ENCODE measurements at places on chromosomes 3 and 15.

DNA sequence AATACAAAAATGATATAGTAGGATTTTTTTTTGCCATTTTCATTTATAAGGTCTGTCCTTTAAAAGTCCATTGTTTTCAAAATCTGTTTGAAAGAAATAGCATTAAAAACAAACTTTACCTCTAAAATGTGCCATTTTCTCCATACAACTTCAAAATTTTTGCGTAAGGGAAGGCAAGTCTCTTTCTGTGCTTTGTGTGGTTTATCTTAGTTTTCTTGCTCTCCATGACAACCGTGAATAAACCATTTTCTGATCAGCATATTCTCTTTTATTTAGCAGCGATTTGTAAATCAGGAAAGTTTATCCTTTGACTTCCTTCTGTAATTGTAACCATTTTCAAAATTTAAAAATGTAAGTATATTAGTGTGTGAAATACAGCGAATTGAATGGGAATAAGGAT, 147.9 kb upstream of the CGNL1 start:
- no peak for DNase-seq

DNA sequence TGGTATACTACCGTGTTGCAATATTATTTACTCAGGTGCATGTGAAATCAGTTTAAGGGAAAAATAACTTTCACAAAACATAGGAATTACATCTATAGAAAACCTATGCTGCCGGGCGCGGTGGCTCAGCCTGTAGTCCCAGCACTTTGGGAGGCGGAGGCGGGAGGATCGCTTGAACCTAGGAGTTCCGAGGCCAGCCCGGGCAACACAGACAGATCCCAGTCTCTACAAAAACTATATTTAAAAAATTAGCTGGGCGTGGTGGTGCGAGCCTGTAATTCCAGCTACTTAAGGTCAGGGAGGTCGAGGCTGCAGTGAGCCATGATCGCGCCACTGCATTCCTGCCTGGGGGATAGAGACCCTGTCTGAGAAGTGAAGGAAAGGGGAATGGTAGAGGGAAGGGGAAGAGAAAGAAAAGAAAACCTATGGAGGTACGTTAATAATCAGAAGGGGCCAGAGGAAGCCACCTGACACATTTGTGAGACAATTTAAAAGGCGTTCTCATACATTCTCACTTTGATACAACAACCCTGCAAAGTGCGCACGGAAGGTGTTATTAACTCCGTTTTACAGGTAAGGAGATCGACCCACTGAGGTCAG, 456 bp upstream of the TMEM62 start:
- DNase-seq, result no peak

GRCh38 chr15:52559575-52559974, 9.3 kb downstream of the ARPP19 start:
- no peak for DNase-seq

DNA sequence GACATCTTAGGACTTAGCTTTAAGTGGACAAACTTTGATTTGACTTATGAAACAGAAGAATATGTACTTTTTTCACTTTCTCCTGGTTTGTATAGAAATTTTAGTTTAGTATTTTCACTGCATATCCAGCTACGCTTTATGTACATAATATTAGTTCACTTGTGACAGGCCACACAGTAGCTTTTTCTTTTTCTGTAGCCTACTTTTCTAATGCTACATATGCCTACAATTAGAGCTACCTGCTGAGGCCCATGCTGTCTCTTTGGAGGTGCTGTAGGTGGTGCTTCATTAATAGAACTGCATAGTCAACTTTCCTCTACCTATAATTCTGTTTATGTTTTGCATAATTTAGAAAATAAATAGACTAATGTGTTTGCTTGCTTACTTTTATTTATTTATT, 191.6 kb downstream of the NLGN1 start:
- no peak for DNase-seq

DNA sequence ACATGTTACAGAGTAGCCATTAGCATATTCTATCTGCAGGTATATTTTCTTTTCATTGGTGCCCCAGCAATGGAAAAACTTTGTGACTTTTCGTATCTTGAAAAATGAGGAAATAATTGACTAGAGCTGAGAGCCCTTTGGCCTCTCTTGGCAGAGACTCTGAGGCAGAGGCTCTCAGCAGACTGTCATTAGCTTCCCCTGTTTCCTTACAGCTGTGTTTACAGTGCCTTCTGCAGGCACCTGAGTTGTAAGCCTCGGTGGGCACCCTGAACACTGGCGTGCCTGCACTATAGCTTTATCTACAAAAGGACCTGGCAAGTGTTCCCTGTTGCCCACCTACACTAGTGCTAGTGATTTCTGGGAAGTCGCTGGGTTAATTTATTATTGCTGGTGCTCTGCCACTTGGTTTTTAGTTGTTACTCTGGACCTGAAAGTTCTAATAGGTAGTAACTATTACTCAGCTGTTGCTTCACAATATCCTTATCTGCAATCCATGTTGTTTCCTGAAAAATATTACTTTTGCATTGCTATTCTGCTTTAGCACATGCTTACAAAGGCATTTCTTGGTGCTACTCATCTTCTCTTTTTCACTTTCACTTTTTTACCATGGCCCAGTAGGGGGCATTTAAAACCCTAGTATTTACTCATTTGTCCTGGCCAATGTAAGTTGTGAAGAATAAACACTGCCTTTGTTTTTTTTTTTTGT, 7.8 kb upstream of the GPR171 start:
- DNase-seq, result no peak

DNA sequence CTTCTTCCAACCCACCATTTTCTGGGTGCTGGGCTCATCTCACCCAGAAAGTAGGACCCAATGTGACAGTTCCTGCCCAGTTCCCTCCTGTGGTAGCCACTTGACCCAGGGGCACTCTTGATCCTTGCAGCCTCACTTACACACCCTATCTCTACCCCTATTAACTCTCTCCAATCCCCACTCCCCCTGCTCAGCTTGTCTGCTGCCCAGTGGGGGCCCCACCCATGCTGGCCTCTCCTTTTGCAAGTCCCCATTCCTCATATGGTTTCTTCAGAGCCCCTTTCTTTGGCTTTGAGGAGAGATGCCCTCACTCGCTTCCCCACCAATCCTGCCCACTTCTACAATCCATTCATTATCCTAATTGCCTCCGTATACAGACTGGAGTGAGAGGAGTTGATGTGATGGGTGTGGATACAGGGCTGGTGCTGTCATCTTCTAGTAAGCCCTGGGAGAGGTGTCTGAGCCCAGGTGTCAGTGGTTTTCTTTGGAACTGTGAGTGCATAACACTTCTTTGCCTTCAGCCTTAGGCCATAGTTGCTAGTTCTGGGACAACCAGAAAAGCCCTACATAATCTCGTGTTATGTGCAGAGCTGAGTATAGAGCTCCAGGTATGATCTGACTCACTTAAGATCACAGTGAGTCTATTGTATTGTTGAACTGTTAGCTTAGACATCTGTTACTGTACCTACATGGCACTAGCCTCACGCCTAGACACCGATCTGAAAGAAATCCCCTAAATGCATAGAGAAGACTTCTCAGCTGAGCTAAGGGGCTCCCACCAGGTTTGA, 4.8 kb upstream of the CCR5 start:
- no peak for DNase-seq

GRCh38 chr3:189563853-189564563, 67.2 kb upstream of the TP63 start:
- no peak for DNase-seq

DNA sequence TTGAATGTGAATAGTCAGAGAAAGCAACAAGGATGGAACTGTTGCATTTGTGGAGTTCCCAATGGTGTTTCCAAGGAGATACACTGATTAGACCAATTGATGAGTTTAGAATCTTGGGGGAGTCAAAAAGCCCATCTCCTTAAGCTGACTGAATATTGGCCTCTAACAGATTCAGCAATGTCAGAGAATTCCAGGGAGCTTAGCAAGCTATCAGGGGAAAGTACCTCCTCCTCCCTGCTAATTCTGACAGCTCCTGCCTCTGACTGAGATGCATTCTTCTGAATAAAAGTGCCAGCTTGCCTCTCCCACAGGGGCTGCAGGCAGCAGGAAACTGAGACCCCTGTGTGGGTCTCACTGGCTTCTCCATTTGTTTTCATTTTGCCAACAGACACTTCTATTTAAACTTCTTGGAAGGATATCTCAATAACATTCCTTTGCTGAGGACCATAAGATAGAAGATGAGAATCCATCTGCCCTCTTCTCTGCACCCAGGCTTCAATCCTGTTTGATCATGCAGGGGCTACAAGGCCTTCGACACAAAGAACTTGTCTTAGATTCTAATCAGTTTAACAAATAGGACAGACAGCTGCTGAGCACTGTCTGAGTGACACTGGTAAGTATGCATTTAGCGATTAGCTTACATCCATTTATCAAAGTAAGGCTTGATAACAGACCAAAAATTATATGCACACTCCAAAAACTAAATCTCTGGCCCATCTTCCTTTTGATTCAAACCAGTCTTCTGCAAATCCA, 1080.8 kb downstream of the TUSC7 start:
- no peak for DNase-seq

DNA sequence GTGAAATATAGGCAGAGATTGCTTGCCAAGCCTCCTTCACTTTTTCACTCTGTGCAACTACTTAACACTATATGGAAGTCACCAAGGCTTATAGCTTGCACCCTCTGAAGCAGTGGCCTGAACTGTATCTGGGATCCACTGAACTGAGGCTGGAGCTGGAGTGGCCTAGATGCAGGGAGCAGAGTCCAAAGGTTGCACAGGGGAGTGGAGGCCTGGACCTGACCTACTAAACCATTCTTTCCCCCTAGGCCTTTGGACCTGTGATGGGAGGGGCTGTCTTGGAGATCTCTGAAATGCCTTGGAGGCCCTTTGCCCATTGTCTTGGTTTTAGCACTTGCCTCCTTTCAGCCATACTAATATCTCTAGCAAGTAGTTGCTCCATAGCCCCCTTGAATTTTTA, 57.5 kb downstream of the P2RY1 start:
- no peak for DNase-seq

DNA sequence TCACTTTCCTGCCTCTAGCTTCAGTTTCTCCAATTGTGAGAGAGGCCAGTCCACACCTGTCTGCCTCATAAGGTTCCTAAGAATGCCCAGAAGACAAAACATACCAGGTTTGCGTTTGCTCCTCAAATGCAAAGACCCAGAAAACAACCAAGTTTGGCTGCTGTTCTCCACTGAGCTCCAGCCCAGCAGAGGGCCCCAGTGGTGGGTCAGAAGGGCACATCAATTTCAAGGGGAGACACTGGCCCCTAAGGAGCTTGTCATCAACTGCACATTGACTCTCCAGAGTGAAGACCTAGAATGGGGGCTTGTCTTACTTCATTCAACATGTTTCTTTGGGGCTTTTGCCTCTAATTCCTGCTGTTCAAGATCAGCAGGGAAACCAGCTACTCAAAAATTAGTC, 127.9 kb upstream of the SLC6A11 start:
- no peak for DNase-seq

- DNase-seq, result no peak
Observed at GRCh38 chr3:181239441-181239840, 249.9 kb upstream of the DNAJC19 start.

GRCh38 chr3:195236801-195237570, 34.0 kb downstream of the XXYLT1 start:
- no peak for DNase-seq

- DNase-seq, result no peak
Observed at GRCh38 chr15:63146684-63147083, 10.6 kb downstream of the RPS27L start.

GRCh38 chr3:46812237-46812791, 50.9 kb downstream of the MYL3 start:
- DNase-seq, result peak; percentile 59

- no peak for DNase-seq
Observed at GRCh38 chr3:194298331-194299227, 52.5 kb downstream of the CPN2 start.

DNA sequence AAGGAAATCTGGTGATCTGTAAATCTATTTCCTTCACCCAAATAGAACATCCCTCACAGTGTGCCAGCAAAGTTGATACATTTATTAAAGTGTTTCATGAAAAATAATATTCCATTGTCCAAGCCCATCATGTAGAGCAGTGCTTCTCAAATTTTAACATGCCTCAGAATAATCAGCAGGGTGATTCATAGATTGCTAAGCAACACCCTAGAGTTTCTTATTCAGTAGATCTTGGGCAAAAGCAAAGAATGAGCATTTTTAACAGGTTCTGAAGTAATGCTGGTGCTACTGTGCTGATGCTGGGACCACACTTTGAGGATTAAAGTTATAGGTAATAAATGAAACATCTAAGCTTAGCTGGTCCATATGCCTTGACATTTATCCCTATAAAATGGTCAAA, 210.5 kb downstream of the ZIC4 start:
- DNase-seq, result no peak

DNA sequence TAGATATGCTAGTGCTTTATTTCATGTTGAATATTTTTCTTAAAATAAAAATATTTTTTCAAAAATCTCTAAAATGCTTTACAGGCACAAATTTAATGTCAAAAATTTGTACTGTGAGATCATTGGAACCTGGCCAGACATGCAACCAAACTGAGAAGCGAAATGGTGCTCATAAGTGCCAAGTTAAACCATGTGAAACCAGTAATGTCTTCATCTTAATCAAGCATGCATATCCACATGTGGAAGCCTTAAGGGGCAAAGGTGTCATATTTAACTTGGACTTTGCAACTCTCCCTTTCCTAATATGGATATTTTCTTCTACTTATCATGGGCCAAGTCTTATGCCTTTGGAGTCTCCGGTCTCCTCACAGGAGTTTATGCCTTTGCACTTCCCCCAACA, 208.9 kb upstream of the COL8A1 start:
- no peak for DNase-seq

DNA sequence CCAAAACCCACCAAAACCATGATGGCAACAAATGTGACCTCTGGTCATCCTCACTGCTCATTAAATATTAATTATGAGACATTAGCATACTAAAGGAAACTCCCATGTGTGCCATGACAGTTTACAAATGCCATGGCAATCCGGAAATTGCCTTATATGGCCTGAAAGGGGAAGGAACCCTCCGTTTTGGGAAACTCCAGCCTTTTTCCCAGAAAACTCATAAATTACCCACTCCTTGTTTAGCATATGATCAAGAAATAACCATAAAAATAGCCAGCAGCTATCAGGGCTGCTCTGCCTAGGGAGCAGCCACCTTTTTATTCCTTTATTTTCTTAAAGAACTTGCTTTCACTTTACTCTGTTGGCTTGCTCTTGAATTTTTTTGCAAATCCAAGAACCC, 992.7 kb downstream of the NTRK3 start:
- no peak for DNase-seq

GRCh38 chr15:64282701-64283100, 73.3 kb downstream of the CSNK1G1 start:
- no peak for DNase-seq
